Stimulated activated CD4-positive, alpha-beta T cell treated with anti-CD3 and anti-CD28 coated beads, TNF-alpha, amount 100 ng/mL, for 48 hours (primary cell): ENCODE measurements at places on chromosomes 5 and 9.

DNA sequence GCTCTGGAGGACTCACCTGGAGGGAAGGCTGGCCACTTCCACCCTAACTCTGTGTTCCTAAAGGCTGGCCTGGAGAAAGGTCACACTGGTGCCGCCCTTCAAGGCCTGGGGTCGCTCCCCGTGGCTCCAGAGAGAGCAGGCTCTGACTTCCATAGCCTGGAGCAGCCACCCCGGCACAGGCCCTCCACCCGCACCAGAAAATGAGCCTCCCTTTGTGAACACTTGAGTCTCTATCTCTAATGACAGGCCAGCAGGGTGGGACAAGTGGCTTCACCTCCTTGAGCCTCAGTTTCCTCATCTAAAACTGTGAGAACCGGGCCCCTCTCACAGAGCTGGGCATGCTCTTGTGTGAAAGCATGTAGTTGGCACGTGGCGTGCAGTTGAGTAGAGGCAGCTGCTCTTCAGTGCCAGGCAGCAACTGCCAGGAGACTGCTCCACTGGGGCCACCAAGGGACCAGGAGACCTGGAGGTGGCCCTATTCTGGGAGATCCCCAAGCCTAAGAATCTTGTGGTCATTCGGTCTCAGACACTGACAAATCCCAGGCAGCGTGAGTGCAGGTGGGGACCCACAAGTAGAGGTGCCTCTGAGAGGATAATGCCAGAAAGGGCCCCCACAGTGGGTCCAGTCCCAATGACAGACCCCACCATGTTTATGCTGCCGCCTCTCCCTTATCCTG lies 56.7 kb upstream of the GARNL3 start:
- DNase-seq: no peak

DNA sequence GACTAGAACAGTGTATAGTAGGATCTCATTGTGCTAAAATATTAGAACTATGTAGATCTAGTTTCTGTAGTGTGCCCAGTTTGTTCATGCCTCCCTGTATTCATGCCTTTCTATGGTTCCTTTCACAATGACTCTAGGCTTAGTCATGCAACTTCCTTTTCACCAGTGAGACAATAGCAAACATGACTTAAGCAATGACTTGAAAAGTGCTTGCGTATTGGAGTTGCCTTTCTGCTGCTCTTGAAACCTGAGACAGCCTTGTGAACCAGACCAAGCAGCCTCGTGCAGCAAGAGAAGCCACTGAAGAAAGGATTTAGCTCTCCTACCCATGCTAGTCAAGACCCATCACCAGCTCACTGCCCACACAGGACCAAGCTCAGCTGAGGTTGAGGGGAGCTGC lies 294.5 kb upstream of the TAS2R1 start:
- no peak for DNase-seq

- no peak for DNase-seq
Measured at GRCh38 chr9:98432134-98432533, 176.7 kb upstream of the TBC1D2 start.

DNA sequence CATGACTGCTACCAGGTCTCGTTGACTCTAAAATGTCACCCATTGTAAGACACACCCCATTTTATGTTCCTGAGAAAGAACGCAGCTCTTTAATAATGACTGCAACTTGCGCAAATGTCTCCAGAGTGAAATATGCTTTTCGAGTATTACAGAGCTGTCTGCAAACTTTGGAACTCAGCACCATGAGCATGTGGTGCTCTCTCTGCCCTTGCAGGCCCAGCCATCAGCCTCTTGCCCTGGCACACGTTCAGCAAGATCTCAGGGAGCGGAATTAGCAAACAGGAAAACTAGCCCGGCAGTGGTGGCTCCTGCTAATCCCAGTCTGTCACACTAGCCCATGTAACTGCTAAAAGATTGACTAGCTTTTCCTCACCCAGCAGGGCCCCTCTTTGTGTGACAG lies 114.5 kb upstream of the SLC1A3 start:
- no peak for DNase-seq

- no peak for DNase-seq
Measured at GRCh38 chr5:112653638-112654205, 84.0 kb upstream of the APC start.

GRCh38 chr9:137078701-137079400 lies 1.5 kb downstream of the UAP1L1 start:
- no peak for DNase-seq

DNA sequence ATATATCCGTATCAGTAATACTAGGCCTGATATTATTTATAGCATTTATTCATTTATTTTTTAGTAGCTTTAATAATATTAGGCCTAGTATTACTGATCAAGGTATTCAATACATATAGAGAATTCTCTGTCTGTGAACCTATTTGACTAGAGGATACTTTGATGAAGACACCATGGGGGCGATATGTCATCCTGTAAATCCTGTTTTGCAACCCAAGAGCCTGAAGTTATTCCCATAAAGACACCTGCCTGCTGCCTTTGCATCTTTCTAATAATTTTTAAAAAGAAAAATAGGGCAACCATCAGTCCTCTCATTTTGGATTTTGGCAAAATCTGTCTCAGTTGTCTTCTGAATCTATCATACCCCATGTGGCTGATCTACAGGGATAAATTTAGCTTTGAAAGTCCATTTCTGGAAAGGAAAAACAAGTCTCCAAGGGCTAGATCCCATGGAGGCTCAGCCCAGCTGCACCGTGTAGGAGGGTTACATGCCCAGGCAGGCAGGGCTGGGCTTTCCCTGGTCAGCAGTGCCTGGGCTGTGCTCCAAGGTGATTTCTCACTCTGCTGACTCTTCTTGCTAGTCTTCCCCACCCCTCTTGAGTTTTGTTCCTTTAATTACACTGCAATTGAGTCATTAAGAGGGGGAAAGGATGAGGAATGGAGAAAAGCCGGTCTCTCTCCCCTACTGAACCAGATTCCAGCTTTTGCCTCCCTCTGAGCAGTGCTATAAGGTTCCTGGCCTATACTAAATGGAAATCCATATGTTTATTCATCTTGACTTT lies 169.0 kb downstream of the TRIM32 start:
- no peak for DNase-seq

- no peak for DNase-seq
Measured at GRCh38 chr9:13957089-13957488, 356.9 kb downstream of the NFIB start.

- no peak for DNase-seq
Measured at GRCh38 chr5:116650544-116650943, 75.9 kb upstream of the SEMA6A start.

DNA sequence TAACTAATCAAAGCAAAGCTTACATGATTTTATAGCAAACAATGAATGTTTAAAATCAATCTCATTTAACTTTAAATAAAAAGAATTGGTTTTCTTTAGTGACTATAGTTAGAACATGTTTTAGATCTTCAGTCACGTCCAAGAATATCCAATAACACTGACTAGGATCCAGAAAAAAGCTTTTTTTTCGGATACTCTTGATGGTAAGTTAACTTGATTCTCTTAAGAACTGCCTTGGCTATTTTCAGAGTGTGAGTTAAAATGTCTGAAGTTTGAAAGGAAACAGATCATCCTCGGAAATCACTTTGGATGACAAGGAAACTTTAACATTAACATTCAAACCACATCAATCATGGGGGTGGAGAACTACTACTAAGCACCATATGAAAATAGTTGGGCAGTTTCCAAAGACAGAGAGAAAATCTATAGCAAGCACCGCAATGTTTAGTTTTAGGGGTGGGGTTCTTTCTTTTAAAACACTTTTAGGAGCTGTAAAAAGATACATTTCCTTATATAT lies 83.7 kb upstream of the SLC27A6 start:
- DNase-seq: no peak

DNA sequence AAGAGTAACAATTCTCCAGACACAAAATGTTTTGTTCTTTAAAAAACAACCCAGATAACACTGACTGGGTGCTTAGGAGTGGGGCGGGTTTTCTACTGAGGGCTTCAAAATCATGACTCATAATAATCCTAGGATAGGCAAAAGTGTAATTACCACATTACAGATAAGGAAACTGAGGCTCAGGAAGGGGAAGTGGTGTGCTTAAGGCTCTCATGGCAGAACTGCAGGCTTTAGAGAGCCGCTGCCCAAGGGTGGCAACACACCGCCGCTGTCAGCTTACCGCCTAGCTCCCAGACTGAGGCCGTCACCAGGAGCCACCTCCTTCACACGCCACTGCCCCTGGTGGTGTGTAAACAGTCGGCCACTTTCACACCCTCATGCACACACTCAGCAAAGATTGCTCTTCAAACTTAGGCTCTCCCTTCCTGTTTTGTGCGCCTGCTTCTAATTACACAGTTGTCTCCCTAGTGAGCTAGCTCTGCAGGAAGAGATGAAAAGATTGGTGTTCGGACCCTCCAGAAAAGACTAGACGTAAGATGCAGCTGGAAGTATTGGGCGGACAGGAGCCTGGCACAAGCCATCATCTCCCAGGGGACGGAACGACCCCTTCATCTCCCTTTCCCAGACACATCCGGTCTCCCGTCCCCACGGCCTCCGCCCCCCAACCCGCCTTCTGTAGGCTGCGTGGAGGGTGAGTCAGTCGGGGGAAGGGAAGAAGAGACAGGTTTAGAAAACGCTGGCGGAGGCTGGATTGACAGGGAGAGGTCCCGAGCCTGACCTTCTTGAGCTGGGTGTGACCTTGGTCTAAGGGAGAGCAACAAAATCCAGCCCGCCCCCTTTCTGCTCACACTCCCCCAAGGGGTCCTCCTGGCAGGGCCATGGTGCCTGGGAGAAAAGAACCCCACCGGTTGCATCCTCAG lies 162.7 kb downstream of the SYK start:
- DNase-seq: no peak

GRCh38 chr9:116155698-116156039 lies 2.1 kb downstream of the PAPPA start:
- no peak for DNase-seq

DNA sequence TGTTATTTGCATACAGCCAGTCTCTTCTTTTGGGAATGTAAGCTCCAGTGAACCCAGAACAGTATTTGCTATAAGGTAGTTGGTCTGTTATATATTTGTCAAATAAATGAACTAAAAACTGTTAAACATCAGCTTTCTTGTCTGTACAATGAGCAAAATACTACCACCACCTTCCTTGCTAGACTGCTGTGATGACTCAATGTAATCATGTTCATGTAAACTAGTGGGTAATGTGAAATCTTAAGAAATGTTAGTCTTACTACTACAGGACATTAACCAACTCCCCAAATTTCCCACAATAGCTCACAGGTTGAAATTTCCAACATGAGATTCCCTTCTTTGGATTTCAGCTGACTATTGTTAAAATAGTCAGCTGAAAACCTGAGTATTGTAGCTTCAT lies 176.1 kb downstream of the TRPM3 start:
- DNase-seq: no peak

DNA sequence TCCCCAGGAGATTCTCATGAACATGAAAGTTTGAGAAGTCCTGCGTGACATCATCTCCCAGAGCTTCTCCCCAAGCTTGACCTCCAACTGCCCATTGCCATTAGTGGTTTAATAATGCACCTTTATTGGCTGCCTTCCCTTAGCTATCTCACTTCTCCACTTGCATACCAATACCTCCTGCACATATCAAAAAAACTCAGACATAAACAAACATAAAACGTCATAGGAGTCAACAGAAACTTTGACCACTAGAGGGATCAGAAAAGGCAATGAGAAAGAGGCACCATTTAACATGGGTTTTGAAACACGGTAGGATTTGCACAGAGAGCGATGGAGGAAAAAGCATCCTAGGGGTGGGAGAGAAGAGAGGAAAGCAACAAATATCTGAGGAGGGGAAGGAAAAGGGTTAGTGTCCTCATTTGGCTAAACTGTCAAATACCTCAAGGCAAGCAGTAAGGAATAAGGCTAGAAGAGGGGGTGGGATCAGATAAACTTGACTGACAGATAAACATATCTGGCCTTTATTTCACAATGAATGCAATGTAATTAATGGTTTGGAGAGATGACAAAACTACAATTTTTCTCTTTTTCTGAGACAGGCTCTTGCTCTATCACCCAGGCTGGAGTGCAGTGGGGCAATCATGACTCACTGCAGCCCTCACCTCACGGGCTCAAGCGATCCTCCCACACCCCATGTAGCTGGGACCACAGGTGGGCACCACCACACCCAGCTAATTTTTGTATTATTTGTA lies 27.0 kb downstream of the GNAQ start:
- DNase-seq: no peak

DNA sequence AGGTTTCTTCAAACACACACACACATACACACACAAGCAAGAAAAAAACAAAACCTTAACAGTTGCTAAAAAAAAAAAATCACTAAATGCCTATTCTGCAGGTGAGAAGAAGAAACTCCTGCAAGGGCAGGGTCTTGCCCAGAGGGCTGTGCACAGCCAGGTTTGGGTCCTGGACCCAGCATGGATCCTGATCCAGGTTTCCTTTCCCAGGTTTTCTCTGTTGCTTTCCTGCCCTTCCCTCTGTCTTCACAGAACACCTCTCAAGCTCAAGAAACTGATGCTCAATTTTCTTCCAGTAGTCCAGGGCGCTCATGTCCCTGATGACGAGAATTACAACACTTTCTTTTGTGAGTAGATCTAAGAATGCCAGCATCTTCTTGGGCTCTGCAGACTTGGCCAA lies 136.6 kb downstream of the PAX5 start:
- no peak for DNase-seq
